ENCODE measurements at places on chromosomes 2 and 18.
A peak's percentile ranks its signal among the peaks of the same experiment; 100 is the strongest.

DNA sequence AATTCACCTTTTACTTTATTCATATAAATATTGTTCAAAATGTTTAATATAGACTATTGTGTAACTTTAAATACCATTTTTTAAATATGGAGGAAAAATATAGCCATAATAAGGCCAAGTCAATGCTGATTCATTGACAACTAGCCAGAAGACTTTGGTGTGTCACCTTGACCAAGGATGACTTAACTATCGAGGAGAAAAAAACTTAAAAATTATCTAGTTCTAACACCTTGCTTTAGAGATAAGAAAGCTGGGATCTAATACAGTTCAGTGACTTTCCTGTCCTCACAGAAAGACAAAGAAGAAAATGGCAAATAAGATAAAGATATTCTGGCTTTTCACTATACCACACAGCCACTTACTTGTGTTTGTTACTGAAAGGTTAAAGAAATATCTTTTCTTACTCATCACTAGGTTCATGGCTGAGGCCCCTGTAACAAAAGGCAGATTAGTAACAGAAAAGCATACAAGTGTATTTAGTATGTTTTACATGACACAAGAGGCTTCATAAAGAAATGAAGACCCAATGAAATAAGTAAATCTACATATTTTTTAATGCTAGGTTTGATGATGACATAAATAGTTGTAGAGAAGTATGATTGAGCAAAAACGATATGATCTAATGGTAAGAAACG, 65.9 kb upstream of the LRRTM1 start:
- no peak for DNase-seq

GRCh38 chr2:6833300-6833604, 32.5 kb downstream of the CMPK2 start:
- DNase-seq, result no peak

GRCh38 chr2:9250091-9250490, 43.5 kb downstream of the ASAP2 start:
- no peak for DNase-seq

DNA sequence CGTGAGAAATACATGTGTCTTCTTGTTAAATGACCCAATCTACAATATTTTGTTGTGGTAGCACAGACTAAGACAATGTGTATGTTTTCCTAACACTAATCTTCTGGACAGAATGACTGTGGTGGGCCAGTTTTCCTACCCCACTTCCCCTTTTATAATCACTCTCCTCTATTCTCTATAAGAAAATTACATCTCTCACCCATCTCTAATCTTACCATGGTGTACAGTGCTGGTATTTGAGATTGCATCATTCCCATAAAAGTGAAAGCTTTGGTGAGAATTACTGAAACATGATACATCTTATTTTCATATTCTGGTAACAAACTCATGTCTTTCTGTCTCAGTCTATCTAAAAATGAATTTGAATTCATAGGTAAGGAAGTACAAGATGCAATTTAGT, 40.5 kb downstream of the CAVIN2 start:
- no peak for DNase-seq

- no peak for DNase-seq
Measured at GRCh38 chr2:23690421-23691105, 236.4 kb downstream of the ATAD2B start.

DNA sequence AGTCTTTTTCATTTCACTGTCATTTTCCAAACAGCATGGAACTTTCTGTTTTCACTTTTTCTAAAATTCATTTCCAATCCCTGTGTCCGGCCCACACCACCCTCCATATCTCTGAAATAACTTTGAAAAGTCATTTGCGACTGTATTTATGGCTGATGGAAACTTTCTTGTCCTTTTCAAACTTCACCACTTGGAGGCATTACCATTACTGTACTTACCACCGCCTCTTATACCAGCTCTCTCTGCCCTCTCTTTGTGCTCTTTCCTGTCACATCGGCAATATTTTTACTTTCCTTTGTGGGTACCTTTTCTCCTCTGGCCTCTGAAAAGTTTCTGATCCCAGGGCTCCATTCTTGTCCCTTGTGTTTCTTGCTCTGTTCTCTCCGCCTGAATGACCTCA, 39.5 kb upstream of the IL1RL1 start:
- DNase-seq, result no peak

DNA sequence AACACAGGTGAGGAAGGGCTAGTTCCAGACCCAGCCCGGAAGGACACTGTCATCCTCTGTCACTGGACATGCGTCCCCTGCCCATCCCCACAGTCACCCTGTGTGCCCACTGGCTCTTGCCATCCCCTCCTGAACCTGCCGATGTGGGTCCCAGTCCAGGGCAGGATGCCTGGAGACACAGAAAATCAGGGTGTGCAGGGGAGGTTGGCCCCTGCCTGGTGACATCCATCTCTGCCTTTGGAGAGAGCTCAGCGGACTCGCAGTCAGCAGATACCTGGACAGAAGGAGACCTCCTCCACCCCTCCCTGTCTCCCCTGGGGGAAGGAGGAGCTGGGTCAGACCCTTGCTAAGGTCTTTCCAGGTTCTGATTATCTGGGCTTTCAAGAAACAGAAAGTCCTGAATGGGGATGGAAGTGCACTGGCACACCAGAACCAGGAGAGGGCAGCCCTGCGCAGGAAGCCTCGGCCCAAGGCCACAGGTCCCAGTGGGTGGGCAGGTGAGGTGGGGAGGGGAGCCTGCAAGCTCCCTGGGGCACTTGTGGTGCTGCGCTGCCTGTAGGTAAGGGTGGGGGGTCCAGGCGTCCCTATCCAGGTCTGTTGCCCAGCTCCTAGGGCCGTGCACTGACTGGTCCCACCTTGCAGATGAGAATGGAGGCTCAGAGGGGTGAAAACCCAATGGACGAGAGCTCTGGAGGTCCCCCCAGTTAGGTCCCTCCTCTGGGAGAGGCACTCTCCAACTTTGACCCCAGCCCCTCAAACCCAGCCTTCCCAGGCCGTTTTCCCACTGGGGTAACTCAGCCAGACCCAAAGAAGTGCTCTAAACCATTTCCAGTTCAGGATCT, 9.7 kb upstream of the OTOS start:
- DNase-seq, result peak; percentile 47

- DNase-seq, result peak; percentile 68
Measured at GRCh38 chr2:166180951-166181812, 53.4 kb upstream of the SCN1A start.

- DNase-seq, result no peak
Measured at GRCh38 chr2:60423505-60423904, 129.9 kb downstream of the BCL11A start.

DNA sequence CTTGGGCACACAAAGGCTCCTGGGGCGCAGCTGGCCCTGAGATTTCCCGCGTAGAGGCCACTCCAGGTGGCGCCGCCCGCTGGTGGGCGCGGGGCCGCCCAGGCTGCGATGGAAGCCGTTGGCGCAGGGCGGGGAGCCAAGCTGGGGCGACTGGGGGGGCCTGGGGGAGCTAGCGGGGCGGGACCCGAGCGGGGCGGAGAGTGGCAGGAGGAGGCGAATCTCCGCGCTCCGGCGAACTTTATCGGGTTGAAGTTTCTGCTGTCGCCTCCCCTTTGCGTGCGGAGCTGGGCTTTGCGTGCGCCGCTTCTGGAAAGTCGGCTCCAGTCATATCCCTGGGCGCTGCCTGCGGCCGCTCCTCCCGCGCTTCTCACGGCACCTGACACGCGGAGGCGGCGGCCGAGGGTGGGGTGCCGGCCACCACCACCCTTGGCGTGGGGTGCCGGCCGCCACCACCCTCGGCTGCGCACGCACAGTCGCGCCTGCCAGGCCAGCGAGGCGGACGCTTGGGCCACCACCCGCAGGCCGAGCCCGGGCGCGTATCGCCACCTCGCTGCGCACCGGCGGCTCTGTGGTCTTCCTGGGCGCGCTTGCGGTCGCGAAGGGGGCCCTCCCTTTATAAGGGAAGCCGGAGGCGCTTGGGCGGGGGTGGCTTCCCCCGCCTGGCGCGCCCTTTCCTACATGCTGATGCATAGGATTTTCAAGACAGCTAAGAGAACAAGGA, 919 bp upstream of the CYP1B1 start:
- DNase-seq, result peak; percentile 84

- no peak for DNase-seq
Measured at GRCh38 chr18:26802330-26803200, 62.9 kb downstream of the AQP4 start.

All from Caco-2 (cell line).